Renal pelvis (tissue), 12 donors: ENCODE measurements at places on chromosomes 11 and 22.

DNA sequence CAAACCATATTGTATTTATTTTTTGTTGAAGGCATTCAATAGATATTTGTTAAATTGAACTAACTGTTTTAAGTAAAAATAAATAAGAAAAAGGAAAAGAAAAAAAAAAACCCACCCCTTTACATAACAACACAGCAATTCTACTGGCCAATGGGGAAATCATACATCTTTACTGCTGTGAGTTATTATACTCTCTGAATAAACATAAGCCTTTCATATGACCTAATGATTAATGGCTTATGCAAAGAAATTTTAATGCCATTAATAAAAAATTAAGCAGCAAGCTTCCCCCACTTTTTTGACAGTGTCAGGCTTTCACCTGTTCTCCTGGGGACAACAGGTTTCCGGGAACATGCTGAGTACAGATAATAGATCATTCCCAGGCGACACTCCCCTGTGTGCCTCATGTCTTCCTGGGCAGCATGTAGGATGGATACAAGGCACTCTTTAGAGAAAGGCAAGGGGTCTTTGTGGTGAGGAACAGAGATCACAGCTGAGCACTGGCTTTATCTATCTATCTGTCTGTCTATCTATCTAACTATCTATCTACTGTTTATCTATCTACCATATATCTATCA lies 676.0 kb downstream of the NTM start:
- DNase-seq: no peak

- DNase-seq: no peak
These were observed 10.3 kb upstream of the PNPLA5 start for GRCh38 chr22:43901976-43902643.

- no peak for DNase-seq
These were observed 685.3 kb downstream of the KCNA4 start for GRCh38 chr11:29331451-29332010.

DNA sequence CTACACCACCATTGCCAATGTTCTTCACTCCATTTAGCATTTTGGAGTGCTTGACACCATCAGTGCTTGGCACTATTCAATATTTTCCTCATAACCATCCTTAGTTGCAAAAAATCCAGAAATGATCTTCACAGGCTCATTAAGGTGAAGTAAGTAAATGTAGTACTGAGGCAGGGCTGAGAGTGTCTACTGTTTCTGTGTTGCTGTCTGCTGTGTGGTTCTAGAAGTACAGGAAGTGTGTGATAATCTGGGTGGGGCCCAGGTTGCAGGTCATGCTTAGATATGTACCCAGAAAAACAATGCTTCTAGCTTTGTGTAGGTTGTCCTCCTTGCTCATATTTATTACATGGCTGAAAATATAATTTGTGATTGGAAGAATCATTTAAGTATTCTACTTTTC lies 411.8 kb upstream of the CCDC179 start:
- DNase-seq: no peak

DNA sequence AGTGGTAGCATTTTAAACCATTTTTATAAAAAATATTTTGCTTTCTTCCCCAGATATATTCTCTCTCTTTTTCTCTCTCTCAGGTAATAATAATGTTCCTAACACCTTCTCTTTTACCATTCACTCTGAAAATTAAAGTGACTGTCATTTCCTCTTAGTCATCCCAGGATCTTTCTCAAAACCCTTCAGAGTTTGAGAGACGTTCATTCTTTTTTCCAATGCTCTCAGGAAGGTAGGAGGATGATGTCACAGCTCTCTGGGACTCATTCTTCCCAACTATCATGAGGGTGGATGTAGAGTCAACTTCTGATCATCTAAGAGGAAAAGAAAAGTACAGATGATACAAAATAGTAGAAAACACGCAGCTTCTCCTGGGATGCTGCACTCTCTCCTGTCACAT lies 60.2 kb upstream of the CRTAM start:
- no peak for DNase-seq

DNA sequence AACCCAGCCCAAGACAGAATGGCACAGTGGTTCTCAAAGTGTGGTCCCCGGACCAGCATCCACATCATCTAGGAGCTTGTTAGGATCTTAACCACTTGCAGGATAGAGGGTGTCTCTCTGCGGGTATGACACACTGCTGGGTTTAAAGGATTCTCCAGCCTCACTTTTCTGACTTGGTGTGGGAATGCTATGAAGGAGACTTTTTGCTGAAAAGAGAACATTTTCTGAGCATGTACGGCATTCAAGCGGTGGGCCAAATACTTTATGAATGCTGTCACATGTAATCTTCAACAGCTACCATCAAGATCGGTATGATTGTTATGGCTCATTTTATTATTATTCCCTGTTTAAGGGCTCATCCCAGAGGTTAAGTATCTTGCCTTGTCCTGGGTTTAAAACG lies 1.8 kb upstream of the CD82 start:
- DNase-seq: no peak

DNA sequence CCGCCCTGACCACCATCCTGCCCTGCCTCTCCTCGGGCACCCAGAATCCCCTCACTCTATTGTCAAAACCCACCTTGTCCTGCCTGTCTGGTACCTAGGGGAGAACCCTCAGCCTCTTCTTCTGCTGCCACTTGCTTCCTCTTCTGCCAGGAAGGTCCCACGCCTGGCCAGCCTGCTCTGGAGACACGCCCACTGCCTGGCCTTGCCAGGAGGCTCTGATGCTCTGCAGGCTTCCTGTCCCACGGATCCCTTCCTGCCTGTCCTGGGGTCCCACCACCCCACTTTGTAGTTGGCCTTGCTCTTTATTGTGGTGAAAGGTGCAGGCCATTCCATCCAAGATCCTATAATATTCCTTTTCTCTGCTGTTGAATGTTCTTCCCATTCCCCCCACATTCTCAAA lies 63.4 kb downstream of the BMAL1 start:
- no peak for DNase-seq

DNA sequence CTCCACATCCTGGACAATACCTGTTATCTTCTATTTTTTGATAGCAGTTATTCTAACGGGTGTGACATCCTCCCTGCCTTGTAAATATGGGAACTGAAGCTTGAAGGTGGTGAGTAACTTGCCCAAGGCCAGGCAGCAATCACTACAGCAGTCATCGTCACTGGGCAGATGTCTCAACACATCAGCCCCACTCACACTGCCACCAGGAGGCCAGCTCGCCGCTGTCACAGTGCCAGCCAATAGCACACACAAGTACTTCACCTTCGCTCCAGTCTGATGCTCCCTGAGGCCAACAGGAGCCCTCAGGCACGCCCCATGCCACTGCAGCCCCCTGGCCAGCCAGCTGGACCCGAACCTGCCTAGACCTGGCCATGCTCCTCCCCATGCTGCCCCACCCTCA lies 4.9 kb upstream of the TTLL1 start:
- DNase-seq: no peak

DNA sequence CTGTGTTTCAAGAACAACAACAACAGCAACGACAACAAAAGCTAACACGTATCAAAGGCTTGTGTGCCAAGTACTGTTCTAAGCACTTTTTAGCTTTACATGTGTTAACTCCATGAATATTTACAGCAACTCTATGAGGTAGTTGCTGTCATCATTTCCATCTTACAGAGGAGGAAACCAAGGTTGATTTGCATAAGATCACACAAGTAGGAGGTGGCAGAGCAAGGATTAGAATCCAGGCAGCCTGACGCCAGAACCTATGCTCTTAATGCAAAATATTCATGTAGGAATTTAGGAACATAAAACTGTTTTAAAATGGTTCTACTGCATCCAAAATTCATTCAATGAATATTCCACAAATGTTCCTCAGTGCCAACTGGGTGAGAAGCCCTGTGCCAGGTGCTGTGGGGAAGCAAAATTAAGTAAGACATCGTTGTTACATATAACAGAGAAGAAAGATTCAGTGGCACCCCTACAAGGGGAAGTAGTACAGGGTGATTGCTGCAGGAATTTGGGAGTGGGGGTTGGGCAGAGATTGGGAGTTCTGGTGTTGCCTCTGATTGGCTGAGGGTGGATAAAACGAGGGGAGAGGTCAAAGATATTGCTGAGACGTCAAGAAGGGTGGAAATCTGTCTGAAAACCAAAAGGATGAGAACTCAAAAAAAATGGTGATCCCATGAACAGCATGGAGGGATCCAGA lies 86.1 kb upstream of the ARHGAP20 start:
- no peak for DNase-seq

GRCh38 chr11:1298695-1299492 lies 10.5 kb downstream of the TOLLIP start:
- peak; percentile 70 for DNase-seq

GRCh38 chr11:61912991-61913698 lies 4.2 kb downstream of the RAB3IL1 start:
- DNase-seq: no peak

- no peak for DNase-seq
These were observed 420.6 kb upstream of the ISX start for GRCh38 chr22:34645375-34645774.

GRCh38 chr11:86491027-86491426 lies 116.3 kb downstream of the CCDC81 start:
- DNase-seq: no peak

DNA sequence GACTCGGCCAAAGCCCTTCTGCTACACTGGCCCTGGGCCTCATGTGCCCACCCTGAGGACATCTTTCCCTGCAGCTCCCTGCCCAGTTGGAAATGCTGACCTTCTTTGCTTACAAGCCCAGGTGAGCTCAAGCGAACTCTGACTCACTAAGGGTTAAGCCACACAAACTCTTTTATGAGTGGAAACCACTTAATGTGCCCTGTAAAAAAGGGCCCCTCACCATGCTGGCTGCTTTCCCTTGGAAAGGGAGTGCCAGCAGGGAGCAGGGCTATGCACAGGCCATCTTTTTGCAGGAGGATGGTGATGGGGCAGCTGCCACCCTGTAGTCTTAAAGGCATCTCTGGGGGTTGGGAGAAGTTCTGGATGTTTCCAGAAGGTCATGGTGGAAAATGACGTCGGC lies 18.7 kb downstream of the EHF start:
- DNase-seq: no peak

- DNase-seq: peak; percentile 94
These were observed 703 bp downstream of the POGLUT3 start for GRCh38 chr11:108497317-108498045.

DNA sequence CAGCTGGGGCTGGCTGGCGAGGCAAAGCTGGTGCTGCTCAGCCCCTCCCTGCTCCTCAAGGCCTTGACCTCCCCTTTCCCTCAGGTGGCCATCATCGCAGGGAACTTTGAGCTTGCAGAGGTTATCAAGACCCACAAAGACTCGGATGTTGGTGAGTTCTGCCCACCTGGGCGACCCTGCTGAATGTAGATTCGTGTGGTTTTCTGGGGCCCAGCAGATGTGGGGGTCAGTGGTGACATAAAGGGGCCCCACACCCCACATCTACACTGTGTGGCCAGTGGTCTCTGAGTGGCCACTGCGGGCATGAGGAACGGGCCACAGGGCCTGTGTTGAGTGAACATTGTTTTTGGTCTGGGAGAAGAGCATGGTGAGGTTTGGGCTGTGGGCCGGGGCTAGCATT lies 11.9 kb downstream of the SHANK3 start:
- no peak for DNase-seq

GRCh38 chr22:19663286-19663815 lies 51.0 kb upstream of the SEPTIN5 start:
- DNase-seq: no peak

DNA sequence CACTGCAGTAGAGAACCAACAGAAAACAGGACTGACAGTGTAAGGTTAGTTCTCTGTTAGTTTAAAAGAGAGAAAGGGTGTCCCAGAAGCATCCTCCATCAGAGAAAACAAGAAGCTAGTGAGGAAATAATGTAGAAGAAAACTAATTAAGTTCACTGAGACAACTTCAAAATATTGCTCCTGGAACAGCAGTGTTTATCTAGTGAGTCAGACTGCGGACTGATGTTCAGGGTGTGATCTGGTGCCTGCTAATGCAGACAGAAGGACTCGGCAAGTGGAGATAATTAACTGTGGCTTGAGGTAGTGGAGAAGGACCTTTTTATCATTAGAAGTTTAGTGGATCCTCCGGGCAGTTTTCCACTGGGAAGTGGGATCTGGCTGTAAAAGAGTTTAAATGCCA lies 55.4 kb downstream of the CDON start:
- no peak for DNase-seq

DNA sequence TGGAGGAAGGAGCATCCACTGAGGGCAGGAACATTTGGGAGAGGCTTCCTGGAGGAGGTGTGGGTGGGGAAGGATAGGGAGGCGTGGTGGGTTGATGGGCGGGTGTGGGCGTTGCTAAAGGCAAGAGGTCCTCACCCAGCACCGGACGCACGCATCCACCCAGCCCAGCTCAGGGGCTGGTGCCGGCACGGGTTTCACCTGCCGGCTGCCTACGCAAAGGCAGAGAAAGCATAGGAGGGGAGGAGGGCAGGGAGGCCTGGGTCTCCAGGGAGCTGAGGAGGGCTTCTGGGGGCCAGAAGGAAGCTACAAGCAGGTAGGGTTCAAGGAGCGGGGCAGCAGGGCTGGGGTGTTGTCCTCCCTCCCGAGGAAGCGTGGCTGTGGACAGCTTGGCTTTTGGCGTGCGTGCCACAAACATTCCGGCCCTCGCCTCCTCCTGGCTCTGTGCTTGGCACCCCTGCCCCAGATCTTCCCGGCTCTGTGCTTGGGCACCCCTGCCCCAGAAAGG lies 7.8 kb downstream of the SSH3 start:
- DNase-seq: no peak

- no peak for DNase-seq
These were observed 29.4 kb upstream of the TMEM86A start for GRCh38 chr11:18669219-18669596.

DNA sequence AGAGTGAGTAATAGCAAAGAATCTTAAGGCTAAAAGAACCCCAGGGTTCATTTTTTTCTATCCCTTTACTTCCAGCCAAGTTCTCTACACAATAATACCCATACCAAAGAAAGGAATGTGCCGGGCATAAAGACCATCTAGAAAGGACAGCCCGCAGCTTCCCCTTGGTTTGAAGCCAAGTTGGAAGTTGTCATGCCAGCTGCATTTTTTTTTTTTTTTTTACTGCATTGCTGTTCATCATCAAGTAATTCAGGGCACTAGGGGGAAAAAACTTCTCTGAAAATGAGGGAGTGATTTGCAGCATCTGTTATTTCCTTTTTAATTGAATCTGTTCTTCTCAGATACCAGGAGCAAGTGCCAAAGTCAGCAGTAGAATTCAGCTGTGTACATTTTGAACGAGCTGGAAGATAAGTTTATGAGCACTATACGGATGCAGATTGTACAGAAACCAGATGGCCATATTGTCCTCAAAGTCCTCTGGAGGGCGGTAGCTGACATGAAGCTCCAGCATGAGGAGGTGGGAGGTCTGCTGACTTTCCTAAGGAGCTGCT lies 56.4 kb downstream of the UBASH3B start:
- DNase-seq: peak; percentile 80

- DNase-seq: no peak
These were observed 1203.3 kb downstream of the BRD1 start for GRCh38 chr22:48624401-48624800.
